WTC11 (cell line): ENCODE measurements at places on chromosomes 5 and 9. TPM values are rescaled to one million over a fixed set of nuclear protein-coding genes. Genes with fewer than 3 reads are reported as not detected.

DNA sequence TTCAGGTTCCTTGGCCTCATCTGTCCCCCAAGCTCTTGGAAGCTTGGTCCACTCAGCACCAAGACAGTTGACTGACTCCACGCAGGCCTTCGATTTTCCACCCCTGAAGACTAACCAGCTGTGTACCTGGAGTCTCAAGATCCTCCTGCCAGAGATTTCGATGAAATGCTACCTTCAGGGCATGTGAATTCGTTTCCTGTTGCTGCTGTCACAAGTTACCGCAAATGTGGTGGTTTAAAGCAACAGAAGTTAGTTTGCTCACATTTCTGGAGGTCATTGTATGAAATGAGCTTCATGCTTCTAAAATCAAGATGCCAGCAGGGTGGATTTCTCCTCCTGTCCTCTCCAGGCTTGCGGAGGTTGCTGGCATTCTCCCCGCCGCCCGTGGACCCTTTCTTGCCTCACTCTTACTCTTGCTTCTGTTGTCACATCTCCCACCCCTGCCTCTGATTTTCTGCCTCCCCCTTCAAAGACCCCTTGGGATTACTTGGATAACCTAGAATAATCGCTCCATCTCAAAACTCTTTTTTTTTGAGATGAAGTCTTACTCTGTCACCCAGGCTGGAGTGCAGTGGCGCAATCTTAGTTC, 27.6 kb upstream of the RETREG1 start:
- no peak overlapping the region for H3K4me3 ChIP-seq
- H3K4me1 ChIP-seq: no peaks in the 10 kb centered on the region
- H3K27ac ChIP-seq: no peak overlapping the region
- no peak for DNase-seq
- H3K27me3 ChIP-seq: no peaks in the 10 kb centered on the region; the same call in 1 of the 2 replicates

DNA sequence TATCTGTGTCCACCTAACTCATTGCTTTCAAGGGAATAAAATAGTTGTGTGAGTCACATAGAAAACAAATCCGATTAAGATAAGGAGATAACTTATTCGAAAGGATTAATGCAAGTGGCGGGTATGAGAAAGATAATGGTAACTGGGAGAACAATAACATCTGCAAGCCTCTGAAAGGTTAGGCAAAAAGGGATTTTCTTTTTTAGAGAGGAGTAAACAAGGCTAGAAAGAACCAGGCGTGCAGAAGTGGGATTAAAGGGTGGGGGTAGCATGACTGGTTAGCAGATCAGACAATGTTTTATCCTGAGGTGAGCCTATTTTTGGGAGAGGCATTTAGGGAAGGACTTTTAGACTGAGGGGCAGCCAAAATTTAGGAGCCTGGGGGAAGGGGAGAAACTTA, 34.7 kb upstream of the JMY start:
- no peak for DNase-seq
- no peak overlapping the region for H3K4me3 ChIP-seq
- no peaks in the 10 kb centered on the region for H3K36me3 ChIP-seq
- no peaks in the 10 kb centered on the region for H3K4me1 ChIP-seq

DNA sequence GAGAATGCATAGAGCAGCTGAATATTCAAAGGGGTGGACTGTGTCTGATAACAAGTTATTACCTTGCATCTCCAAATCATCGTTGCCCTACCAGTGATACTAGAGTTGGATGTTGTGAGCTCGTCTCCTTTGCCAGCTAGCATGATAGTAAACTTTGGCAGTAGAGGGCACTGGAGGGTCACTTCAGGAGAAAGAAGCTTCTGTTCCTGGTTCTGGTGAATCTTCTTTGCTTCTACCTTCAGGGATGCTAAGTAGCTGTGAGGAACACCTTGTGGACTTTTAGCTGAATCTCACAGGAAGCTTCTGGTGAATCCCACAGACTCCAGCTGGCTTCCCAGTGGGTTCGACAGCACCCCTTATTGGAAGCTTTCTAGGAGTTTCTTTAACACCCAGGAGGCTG, 626.6 kb upstream of the SGCD start:
- H3K4me3 ChIP-seq: no peak overlapping the region
- H3K27ac ChIP-seq: no peak overlapping the region
- no peaks in the 10 kb centered on the region for H3K36me3 ChIP-seq
- no peaks in the 10 kb centered on the region for H3K4me1 ChIP-seq
- DNase-seq: no peak

- H3K27me3 ChIP-seq: no peaks in the 10 kb centered on the region
- no peak overlapping the region for H3K4me3 ChIP-seq
- no peak for DNase-seq
- peaks cover 23% of the 10 kb centered on the region for H3K4me1 ChIP-seq
Observed at GRCh38 chr5:126878634-126879033, 101.7 kb downstream of the LMNB1 start.

- no peak overlapping the region for H3K4me3 ChIP-seq
- peaks cover 2% of the 10 kb centered on the region; the same call in 1 of the 2 replicates for H3K27me3 ChIP-seq
- H3K27ac ChIP-seq: no peak overlapping the region
- no peaks in the 10 kb centered on the region for H3K36me3 ChIP-seq
Observed at GRCh38 chr9:69816735-69817134, 3.9 kb upstream of the CFAP95 start.

- no peak overlapping the region for H3K27ac ChIP-seq
- DNase-seq: no peak
- no peaks in the 10 kb centered on the region for H3K4me1 ChIP-seq
- H3K36me3 ChIP-seq: no peaks in the 10 kb centered on the region
Observed at GRCh38 chr5:42962124-42962523, 78.0 kb downstream of the ANXA2R start.

- no peak overlapping the region for H3K27ac ChIP-seq
- no peak overlapping the region for H3K4me3 ChIP-seq
- no peak for DNase-seq
Observed at GRCh38 chr9:113837334-113837733, 38.8 kb upstream of the ZNF618 start.

COL27A1 gene
- total RNA-seq: 34.5 to 47.5 TPM (median 36.9 TPM) in 3 replicates
